ENCODE measurements at places on chromosomes 5 and 9.

DNA sequence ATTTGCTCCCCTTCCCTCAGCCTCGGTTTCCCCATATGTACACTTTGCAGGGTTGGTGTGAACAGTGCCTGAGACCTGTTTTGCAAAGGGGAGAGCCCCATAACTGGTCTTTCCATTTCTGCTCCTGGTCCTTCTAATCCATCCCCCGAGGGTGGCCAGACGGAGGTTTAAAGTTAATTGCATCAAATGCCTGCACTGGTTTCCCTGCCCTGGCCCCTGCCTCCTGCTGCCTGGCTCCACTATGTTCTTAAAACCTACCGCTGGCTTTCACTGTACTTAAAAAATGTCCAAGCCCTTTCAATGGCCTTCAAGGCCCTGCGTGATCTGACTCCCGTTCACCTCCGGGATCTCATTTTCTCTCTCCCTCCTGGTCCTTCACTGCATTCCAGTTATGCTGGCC lies 183.0 kb downstream of the RGS3 start:
- no peak for DNase-seq

- DNase-seq = no peak
These were observed 31.3 kb downstream of the SPRY4 start for GRCh38 chr5:142293486-142293885.

- DNase-seq = no peak
These were observed 156.5 kb downstream of the ASTN2 start for GRCh38 chr9:117258184-117258866.

GRCh38 chr5:156815988-156816599 lies 34.0 kb upstream of the PPP1R2B start:
- no peak for DNase-seq

- peak; percentile 17 for DNase-seq
These were observed 153.6 kb downstream of the TRIO start for GRCh38 chr5:14296533-14297331.

GRCh38 chr9:112013266-112013665 lies 116.7 kb downstream of the UGCG start:
- DNase-seq = no peak

GRCh38 chr5:103582364-103582763 lies 19.8 kb upstream of the NUDT12 start:
- DNase-seq = peak; percentile 10

GRCh38 chr5:169009123-169009522 lies 291.8 kb downstream of the SLIT3 start:
- peak; percentile 17 for DNase-seq

- DNase-seq = peak; percentile 53
These were observed 47.4 kb downstream of the FNBP1 start for GRCh38 chr9:129995409-129996160.

DNA sequence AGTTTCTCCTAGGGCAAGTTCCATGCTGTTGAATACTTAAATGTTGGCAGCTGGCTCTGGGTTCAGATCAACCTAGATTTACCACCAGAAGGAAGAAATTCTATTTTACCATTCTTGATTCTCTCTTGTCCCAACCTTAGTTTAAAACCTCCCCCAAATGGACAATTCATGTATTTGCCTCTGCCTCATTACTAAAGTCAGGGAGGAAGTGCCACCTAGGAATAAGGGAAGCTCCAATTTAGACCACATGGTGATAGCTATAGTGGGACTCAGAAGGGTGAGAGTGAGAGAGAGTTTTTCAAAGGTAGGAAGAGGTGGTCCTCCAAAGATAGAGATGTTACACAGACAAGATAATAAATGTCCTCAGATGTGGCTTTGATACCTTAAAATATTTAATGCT lies 53.4 kb upstream of the PAM start:
- DNase-seq = no peak

GRCh38 chr5:177294632-177295031 lies 8.9 kb downstream of the RAB24 start:
- no peak for DNase-seq

DNA sequence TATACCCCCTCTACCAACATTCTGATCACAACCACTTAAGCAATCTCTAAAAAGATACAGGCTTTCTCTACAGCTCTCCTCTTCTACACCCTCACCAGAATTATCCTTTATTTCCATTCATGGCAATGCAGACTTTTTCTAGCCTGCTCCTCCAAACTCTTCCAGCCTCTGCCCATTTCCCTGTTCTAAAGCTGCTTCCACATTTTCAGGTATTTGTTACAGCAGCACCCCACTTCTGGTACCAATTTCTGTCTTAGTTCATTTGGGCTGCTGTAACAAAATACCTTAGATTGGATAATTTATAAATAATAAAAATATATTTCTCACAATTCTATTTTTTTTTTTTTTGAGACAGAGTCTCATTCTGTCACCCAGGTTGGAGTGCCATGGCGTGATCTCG lies 53.0 kb upstream of the DNAH5 start:
- DNase-seq = no peak

GRCh38 chr9:136671254-136671614 lies 8.5 kb downstream of the EGFL7 start:
- DNase-seq = no peak

DNA sequence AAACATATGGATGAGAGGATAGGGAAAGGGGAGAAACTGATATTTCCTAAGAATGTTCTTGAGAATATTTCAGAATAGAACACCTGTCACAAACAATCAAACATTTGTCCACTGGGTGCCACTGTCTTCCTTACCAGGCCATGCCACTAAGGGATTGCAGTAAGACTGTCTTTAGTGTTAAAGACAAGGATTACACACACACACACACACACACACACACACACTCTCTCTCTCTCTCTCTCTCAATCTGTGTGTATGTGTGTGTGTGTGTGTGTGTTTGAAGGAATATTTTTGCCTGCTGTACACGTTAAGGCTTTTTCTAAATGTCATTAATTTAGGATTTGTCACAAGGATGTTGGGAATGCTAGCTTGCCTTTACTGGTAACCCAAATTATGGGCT lies 54.4 kb downstream of the CCDC192 start:
- peak; percentile 68 for DNase-seq

DNA sequence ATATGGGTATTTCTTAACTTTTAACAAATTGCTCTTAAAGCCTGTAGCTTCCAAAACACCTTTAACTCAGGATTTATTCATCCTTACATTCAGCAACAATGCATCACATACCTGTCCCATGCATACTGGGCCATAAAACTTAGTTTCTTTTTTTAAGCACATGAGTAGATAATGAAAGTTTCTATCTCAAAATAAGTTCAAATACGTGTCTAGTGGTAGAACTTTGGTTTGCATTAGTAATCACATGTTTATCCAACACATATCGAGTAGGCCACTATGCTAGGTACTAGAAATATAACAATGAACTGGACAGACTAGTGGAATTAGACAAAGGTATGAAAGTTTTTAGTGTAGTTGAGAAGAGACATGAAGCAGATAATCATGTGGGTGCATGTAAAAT lies 99.6 kb downstream of the DOCK2 start:
- no peak for DNase-seq

- DNase-seq = no peak
These were observed 399.4 kb downstream of the ARRDC3 start for GRCh38 chr5:90983711-90984124.

- DNase-seq = no peak
These were observed 68.7 kb upstream of the ZNF622 start for GRCh38 chr5:16534280-16534679.

DNA sequence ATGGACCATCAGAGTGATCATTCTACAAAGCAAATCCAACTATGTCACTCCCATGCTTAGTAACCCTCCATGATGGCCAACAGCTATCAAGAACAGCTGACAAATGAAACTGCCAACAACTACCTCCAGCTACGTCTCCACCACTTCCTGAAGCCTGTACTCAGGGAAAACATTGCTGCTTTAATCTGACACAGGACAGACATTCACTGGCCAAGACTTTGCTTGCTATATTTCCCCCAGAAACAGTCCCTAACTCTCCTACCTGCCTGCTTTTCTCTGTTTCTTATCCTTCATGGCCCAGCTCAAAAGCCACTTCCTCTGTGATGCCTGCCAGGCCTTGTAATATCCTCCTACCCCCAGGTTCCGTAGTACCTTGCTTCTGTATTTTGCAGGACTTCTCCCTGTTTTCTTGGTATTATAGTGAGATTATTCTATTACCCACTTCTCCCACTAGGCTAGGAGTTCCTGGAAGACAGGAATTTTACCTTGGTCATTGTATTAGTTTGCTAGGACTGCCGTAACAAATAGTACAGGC lies 14.7 kb upstream of the RAB14 start:
- no peak for DNase-seq

GRCh38 chr9:71368157-71368556 lies 246.7 kb upstream of the TRPM3 start:
- no peak for DNase-seq

DNA sequence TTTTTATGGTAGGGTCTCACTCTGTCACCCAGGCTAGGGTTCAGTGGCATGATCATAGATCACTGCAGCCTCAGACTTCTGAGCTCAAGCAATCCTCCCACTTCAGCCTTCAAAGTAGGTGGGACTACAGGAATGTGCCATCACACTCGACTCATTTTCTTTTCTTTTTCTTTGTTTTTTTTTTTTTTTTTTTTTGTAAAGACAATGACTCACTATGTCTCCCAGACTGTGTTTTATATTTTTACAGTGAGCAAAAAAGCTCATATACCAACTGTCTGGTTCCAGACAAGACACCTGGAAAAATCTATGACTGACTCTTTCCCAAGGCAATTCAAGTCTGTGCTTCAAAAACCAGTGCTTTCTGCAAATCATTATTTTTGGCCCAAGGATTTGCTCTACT lies 10.8 kb upstream of the FOXD1 start:
- DNase-seq = no peak

- no peak for DNase-seq
These were observed 97.8 kb upstream of the IQGAP2 start for GRCh38 chr5:76305269-76305668.

GRCh38 chr9:130681769-130682420 lies 11.7 kb upstream of the EXOSC2 start:
- DNase-seq = no peak

DNA sequence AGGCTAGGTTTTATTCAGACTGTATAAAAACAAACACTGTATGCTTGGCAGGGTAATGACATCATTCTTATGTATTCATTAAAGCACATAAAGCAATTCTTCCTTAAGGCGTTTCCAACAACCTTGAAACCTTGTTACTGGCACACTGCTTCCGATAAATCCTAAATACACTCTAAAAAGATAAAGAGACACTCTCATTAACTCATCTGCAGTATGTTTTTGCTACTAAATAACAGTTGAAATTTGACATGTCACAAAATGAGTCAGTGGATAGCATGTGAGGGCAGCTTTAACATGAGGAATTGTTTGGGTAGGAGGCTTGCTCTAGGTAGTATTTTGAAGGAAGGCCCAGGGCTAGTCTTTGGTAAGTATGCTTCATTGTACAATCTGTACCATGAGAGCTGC lies 13.7 kb downstream of the YIPF5 start:
- DNase-seq = no peak

DNA sequence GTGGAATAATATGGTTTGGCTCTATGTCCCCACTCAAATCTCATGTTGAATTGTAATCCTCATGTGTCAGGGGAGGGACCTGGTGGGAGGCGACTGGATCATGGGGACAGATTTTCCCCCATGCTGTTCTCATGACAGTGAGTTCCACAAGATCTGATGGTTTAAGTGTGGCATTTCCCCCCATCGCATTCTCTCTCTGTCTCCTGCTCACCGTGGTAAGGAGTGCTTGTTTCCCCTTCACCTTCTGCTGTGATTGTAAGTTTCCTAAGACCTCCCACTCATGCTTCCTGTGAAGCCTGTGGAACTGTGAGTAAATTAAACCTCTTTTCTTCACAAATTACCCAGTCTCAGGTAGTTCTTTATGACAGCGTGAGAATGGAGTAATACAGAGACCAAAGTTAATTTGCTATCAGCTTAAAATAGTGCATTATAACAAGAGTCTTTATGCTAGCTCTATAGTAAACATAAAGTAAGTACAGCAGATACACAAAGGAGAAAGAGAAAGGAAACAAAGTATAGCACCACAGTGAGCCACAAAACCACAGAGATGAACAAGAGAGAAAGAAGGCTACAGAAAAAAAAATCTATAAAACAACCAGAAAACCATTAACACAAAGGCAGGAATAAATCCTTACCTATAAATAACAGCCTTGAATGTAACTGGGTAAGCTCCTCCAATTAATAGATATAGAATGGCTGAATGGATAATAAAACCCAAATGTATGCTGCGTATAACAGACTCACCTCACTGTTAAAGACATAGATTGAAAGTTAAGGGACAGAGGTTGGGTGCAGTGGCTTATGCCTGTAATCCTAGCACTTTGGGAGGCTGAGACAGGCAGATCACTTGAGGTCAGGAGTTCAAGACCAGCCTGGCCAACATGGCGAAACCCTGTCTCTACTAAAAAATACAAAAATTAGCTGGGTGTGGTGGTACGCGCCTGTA lies 39.7 kb downstream of the RAPGEF6 start:
- no peak for DNase-seq

- DNase-seq = no peak
These were observed 10.0 kb downstream of the LCP2 start for GRCh38 chr5:170287532-170287931.
